Activated T-cell treated with anti-CD3 and anti-CD28 coated beads, Interleukin-2, amount 50 U/mL, for 24 hours (primary cell): ENCODE measurements at places on chromosomes 6 and 20.

GRCh38 chr20:7410150-7410549 is 530.1 kb downstream of the HAO1 start:
- no peak for DNase-seq

DNA sequence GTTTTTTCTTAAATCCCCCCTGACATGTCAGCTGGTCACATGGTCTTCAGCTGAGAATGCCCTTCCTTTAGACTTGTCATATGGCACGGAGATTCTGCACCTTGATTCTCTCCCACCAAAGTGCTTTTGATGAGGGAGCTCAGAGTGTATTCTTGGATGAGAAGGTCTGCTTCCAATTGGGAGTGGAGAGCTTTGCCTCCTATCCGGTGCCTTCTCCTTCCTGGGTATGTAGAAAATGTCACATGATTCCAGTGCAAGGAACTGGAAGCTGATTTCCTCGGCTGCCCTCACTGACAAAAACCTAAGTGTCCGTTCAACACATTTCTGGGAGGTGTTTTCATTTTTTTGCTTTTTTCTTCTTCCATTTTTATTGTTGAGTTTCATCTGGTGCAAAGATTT is 197.2 kb downstream of the TFAP2C start:
- no peak for DNase-seq

DNA sequence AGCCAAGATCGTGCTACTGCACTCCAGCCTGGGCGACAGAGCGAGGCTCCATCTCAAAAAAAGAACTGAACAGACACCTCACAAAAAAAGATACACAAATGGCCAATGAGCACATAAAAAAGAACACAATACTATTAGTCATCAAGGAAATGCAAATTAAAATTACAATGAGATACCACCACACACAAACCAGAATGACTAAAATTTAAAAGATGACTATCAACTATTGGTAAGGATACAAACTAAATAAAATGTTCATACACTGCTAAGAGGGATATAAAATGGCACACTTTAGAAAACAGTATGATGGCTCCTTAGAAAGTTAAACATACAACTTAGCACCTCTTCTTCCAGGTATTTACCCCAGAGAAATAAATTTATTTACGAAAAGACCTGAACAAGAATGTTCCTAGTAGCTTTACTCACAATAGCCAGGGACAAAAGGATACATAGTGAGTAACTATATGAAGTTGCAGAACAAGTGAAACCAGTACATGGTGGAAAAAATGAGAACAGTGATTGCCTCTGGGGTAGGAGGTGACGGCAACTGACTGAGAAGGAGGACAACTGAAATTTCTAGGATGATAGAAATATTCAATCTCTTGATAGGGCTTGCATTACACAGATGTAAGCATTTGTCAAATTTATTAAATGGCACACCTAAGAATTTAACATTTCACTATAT is 53.2 kb downstream of the FAM8A1 start:
- no peak for DNase-seq

- DNase-seq: no peak
Observed at GRCh38 chr6:140346428-140346827, 972.0 kb upstream of the CITED2 start.

- DNase-seq: no peak
Observed at GRCh38 chr20:62646851-62647520, 4.7 kb downstream of the SLCO4A1 start.

GRCh38 chr6:3377536-3378397 is 79.1 kb downstream of the SLC22A23 start:
- no peak for DNase-seq

DNA sequence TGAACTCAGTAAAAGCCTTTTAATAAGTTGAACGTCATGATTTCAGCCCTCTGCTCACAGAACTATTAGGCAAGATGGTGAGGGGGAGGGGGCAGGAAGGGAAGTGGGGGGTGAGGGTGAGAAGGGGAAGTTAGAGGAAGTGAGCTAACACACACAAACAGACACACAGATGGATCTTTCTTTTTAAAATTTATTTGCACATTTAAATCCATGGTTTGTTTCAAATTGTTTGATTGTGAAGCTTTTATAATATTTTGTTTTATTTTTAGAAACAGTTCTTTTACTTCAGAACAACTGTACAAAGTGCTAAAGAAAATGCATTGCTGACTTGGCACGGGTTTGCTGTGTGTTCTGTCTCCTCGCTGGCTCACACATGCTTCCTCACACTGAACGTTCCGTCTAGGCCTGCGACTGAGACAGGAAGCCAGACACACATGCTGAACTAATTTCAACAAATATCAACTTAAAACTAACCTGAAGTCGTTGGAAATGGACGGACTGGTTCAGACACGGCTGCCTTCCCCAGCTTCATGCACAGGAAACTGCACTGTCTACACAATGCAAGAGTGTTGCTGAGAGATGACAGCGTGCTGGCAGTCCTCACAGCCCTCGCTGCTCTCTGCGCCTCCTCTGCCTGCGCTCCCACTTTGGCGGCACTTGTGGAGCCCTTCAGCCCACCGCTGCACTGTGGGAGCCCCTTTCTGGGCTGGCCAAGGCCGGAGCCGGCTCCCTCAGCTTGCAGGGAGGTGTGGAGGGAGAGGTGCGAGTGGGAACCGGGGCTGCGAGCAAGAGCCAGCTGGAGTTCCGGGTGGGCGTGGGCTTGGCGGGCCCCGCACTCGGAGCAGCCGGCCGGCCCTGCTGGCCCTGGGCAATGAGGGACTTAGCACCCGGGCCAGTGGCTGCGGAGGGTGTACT is 8.1 kb upstream of the ZBP1 start:
- DNase-seq: peak; percentile 62

- no peak for DNase-seq
Observed at GRCh38 chr6:5813625-5814027, 193.1 kb downstream of the NRN1 start.

GRCh38 chr6:138538390-138539031 is 39.2 kb upstream of the NHSL1 start:
- DNase-seq: no peak

- DNase-seq: no peak
Observed at GRCh38 chr6:52330470-52330869, 31.5 kb upstream of the PAQR8 start.

GRCh38 chr6:149895048-149895590 is 2.8 kb downstream of the RAET1E start:
- DNase-seq: no peak

GRCh38 chr6:11172501-11173327 is 59.8 kb downstream of the NEDD9 start:
- peak; percentile 85 for DNase-seq

GRCh38 chr6:9380568-9380967 is 945.2 kb upstream of the SLC35B3 start:
- DNase-seq: no peak

DNA sequence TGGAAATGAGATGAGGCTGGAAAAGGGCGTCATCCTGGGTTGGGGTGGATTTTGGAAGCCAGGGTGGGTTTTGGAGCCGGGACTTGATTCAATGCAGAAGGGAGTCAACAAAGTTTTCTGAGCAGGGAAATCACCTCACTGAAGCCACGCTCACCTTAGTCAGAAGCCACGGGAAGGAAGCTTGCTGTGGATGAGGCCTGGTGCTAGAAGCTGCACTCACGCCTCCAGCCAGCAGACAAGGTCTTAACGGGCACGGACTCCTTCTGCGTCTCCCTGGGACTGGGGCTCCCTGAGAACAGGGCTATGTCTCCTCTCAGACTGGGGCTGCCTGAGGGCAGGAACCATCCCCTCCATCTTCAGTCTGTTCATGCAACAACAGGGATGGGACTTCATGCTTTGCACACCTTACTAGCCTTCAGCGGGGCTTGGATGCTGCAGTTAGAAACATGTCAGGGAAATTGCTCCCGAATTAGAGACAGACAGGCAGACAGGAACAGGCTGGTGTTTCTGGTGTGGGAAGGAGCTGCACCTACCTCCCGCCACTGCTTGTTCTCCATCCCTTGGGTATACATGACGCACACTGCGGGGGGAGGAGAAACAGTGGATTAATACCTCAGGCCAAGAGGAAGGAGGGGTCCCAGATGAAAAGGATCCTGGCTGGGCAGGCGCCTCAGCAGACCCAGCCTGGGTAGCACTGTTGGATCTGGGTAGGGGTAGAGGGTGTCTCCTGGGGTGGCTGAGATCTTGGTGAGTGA is 17.5 kb downstream of the CPNE5 start:
- DNase-seq: no peak

GRCh38 chr6:102114402-102114801 is 720.9 kb downstream of the GRIK2 start:
- DNase-seq: no peak

- no peak for DNase-seq
Observed at GRCh38 chr6:153073841-153074240, 57.2 kb downstream of the RGS17 start.

DNA sequence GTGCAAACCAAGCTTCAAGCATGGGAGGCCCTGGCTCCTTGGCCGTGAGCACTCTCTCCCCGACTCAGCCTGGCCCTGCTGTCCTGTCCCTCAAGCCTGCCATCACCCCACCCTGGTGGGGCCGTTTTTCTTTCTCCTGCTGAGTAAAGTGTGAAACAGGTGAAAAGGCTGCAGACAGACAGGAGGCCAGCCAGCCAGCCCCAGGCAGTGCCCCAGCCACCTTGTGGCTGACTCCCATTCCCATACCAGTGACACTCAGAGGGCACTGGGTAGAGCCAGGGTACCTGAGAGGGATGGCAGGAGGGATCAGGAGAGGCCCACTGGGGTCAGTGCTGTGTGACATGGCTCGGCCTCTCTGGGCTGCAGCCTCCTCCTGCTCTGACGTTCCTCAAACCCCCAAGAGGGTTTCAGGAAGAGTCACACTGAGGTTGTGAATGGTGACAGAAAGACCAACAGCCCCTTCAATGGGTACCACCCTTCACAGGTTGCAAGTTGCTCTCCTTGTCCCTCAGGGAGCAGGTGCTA is 35.9 kb upstream of the BPIFA2 start:
- DNase-seq: no peak

DNA sequence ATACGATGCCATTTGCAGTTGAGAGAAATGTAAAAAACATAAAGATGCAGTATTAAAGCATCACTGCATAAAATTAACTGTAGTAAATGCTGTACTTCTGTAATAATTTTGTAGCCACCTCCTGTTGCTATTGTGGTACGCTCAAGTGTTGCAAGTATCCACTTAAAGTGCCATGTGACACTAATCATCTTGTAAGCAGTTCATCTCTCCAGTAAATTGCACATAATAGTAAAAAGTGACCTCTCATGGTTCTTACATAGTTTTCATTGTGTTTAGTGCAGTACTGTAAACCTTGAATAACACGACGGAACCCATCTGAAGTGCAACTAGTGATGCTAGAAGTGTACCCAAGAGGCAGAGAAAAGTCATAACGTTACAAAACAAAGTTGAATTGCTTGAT is 190.1 kb upstream of the VGLL2 start:
- no peak for DNase-seq

GRCh38 chr20:62318400-62319345 is 15.9 kb downstream of the ADRM1 start:
- no peak for DNase-seq

DNA sequence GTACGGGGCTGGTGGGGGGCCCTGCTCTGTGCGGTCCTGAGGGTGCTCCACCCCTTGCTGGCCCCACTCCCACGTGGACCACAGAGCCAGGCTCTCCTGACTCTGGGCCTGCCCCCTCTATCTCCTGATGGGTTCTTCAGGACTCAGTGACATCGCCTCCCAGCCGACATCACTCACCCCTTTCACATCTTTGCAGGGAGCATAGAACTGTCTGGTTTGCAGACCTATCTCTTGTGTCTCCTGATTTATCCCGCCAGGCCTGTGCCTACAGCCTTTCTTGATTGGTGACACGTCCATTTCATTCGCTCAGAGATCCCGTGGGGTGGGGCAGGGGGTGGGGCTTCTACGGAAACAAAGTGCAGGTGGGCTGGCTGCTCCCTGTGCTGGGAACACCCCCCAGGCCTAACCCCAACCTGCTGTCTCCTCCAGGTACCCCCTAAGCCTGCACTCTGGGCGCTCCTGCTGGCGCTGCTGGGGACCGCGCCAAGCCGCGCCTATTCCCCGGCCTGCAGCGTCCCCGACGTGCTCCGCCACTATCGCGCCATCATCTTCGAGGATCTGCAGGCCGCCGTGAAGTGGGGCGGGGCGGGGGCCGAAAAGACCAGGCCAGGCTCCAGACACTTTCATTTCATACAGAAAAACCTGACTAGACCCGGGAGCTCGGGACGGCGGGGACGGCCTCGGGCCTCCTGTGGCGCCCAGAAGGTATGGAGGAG is 1.7 kb downstream of the C20orf204 start:
- DNase-seq: peak; percentile 48

DNA sequence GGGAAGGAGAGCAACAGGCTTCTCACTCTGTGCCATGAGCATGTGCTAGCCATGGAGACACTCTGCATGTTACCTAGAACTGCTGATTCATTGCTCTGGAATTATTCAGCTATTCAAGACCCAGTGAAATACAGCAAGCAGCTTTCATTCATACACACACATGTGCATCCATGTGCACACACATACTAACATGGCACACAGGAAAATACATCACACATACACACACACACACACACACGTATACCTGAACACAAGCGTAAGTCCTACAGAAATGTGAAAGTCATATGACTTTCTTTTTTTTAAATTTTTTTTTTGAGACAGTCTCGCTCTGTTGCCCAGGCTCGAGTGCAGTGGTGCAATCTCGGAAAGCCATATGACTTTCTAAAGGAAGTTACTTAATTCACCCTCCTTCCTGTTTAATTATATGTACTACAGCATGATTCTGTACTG is 108.2 kb upstream of the NFATC2 start:
- DNase-seq: no peak

DNA sequence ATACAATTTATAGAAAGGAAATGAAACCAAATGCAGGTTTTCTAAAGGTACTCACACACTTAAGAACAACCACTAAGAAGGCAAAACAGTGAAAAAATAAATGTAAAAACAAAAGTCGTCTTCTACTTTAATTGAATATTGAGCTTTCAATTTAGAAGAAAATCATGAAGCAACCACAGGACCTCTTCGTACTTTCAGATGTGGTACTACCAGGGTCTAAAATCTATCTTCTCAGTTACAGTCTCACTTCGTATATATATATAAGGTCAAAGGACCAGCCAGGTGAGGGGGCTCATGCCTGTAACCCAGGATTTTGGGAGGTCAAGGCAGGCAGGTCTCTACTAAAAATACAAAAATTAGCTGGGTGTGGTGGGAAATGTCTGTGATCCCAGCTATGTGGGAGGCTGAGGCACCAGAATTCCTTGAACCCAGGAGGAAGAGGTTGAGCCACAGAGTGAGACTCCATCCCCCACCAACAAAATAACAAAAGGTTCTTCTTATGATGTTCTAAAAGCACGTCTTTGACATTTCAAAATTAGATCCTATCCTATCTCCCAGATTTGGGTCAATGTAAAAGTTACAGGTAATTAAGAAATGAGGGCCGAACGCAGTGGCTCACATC is 12.5 kb downstream of the ROMO1 start:
- DNase-seq: peak; percentile 30

DNA sequence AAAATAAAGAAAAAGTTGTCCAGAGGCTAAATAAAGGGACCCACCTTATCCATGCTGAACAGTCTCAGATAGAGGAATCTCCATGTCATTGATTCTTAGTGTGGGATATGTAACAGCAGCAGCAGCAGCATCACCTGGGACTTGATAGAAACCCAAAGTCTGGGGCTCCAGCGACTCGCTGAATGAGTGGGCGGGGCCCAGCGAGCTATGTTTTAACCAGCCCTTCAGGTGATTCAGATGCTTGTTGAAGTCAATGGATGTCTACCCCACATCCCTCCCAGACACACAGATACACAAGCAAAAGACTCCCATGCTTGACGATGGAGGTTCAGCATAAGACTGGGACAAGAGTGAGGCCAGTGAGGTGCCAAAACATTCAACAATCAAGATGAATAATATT is 298.6 kb downstream of the UBE3D start:
- no peak for DNase-seq

- DNase-seq: no peak
Observed at GRCh38 chr6:147716434-147716833, 207.9 kb downstream of the SAMD5 start.
